ENCODE measurements at places on chromosomes 6 and 20.

GRCh38 chr20:3371754-3372153 is 35.7 kb downstream of the DNAAF9 start:
- no peak for DNase-seq

DNA sequence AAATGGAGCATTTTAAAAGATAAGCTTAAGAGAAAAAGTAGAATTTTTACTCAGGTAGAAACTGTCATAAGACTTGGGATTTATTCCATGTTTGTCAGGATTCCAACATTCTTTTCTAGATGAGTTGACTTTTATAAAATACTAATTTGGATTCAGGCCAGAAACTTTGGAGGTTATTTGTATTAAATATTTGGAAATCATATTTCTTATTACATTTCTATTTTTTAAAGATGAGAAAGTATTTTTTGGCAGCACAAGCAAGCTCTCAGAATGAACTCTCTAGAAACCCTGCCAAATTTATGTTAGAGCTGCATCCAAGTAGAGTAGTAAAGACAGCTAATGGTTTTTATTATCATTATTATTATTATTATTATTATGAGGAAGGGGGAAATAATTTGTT is 1014.9 kb upstream of the GJE1 start:
- no peak for DNase-seq

DNA sequence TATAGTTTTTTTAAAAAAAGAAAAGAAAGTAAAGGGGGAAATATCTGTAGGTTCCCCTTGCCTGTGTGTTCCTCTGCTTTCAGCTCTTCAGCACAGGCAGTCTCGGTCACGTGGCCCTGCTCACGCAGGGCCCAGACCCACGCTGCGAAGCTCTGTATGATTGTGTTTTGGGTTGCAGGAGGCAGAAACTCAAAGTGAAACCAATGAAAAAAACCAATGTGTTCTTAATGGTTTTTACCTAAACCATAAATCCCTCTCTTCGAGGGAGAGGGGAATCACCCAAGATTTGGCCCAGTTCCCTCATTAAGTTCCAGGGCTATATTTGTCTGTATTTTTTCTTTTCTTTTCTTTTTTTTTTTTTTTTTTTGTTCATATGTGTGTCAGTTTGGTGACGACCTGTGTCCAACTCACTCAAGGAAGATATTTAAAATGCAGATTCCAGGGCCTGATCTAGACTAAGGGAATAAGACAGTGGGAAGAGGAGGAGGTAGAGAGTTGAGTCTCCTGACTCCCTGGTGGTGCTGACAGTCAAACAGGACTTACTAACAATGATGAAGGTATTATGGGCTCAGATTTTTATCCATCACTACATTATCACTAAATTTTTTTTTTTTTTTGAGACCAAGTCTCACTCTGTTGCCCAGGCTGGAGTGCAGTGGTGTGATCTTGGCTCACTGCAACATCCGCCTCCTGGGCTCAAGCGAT is 33.8 kb upstream of the RREB1 start:
- no peak for DNase-seq

- no peak for DNase-seq
Measured at GRCh38 chr20:22423190-22423832, 161.1 kb downstream of the FOXA2 start.

DNA sequence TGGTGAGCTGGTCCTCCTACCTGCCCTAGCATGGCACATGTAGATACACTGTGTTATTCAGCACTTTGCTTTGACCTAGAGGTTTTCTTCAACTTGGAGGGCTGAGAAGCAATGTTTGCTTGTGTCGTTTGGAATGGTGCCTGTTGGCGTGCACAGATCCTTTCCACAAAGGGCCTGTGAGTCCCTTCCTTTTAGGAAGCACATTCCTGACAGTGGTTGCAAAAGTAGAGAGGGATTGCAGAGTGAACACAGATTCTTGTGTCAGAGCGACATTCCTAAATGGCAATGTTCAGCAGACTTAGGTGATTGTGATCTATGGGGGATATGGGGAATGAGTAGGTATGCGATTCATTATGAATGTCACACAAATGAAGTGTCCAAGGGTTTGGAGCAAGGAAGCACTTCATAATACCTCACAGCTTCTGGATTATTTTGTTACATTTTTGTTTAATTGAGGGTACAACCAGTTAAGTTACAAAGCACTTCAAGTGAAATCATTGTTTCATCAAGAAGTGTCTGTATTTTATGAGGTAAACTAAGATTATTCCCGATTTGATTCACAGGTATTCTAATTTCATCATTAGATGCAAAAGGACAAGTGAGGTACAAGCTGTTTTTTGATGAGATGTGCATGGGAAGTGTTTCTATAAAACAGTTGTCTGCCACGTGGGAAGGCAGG is 713 bp upstream of the RNF144B start:
- DNase-seq = no peak

- no peak for DNase-seq
Measured at GRCh38 chr6:139343052-139343750, 31.2 kb downstream of the CITED2 start.

DNA sequence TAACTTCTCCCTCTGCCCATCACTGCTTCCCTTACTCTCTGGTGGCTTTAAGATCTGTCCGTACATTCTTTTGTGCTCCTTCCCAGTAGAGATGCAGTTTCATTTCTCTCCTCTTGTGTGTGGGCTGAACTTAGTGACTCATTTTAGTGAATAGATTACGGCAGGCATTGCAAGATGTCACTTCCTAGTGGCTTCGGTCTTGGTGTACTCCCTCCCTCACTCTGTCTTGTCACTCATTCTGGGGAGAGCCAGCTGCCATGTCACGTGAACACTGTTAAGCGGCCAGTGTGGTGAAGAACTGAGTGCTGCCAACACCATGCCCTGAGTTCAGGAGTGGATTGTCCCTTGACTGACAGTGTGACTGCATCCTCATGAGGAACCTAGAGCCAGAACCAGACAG is 115.9 kb downstream of the OTOR start:
- no peak for DNase-seq

DNA sequence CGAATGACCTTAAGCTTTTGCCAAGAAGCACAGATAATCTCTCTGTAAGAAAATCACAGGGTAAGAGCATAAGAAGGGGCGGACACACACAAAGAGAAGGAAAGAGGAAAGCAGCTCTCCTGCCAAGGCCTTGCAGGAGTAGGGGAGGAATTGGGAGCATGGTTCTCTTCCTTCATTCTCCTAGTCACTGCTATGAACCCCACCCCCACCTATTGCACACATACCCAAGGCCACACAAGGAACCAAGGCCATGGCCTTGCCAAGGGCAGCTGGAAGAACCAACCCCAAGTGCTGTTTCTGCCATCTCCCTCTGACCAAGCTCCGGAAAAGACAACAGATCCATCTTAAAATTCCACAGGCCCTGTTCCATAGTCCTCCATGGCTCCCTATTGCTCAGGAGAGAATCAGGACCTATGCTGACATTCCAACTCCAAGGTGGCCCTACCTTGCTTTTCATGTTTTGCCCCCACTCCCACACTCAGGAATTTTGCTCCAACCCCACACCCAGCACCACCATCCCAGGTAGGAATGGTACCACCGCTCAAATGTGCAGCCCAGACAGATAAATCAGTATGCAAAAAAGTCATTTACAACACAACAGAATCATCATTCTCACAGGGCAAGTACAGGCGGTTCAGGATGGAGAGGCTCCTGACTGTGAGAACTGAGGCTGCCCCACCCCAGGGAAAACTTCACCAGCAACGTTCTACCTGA is 31.3 kb downstream of the TRAM2 start:
- no peak for DNase-seq

DNA sequence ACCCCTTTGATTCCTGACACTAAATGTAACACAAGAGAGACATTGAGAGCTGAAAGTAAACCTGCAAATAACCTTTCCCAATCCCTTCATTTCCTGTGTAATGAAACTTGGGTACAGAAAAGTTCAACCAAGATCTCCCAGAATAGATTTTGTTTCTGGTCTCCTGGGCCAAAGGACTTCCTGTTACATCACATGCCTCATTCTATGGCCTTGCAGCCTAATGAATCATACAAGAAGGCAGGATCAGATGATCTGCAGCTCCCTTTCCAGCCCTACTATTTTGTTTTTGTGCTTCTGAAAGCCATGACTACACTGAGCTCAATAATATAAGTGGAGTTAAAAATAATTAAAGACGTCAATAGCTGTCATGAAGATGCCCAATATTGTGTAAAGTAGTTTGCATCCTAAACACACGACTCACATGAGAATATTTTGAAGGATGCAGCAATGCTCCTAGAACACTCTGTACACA is 73.4 kb upstream of the NOX3 start:
- DNase-seq = no peak

DNA sequence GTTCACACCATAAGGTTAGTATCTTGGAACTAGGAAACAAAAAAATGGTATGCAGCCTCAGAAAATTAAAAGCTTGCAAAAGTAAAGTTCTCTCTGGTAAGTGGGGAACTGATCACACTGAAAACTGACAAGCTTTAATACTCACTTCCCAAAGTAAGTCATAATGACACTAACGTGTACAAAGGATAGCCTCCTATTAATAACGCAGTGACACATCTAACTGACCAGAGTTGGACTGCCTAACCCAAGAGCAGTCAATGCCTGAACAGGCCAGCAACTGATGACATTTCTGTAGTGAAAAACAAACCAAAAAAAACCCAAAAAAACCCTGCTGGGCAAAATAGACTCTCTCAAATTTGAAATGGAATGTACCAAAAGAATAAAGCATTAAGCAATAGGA is 30.7 kb downstream of the CHD6 start:
- DNase-seq = no peak

- no peak for DNase-seq
Measured at GRCh38 chr20:17967521-17968365, 851 bp downstream of the SNX5 start.

GRCh38 chr6:107695061-107695720 is 128.9 kb downstream of the SCML4 start:
- no peak for DNase-seq

- no peak for DNase-seq
Measured at GRCh38 chr6:25899580-25900408, 25.8 kb upstream of the SLC17A3 start.

- no peak for DNase-seq
Measured at GRCh38 chr6:13579911-13580310, 5.5 kb downstream of the SIRT5 start.

DNA sequence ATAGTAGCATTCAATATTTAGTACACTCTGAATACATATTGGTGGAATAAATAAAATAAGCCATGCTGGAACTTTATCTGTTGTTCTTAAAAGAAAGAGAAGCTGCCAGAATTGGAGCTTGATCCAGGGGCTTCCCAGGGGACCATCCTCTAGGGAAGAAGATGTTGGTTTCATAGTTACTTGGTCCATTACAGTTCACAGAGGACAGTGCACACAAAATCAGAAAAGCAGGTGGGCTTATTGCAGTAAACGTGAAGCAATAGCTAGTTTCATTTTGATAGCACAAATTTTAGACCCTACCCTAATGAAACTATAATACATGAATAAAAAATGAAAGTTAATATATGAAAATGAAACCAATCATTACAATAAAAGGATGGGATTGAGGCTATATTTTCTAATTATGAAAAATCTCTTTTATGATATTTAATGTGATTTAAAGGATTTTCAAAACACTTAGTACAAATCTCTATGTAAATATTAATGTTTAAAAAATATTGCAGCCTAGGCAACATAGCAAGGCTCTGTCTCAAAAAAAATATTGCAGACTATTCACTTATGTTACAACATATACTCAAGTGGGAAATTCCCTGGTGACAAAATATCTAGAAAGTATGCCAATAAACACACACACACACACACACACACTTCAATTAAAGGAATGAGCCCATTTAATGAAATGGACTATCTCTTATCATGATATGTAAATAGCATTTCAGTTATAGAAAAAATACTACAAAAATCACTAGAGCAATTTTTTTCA is 227.0 kb upstream of the MARCKS start:
- DNase-seq = no peak

DNA sequence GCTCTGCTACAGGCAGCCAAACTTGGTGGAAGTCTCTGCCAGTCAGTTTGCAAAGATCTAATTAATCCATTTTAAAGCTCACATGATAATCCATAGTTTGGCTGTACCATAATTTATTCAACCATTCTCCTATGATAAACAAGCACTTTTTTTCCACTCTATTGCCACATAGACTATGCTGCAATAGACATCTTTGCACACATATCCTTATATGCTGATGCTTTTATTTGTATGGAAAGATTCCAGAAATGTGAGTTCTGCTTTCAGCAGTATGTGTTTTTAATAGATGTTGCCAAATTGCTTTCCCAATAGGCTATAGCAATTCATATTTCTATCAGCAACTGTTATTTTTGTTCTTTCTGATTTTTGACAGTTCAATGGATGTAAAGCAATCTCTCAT is 628.0 kb downstream of the KIF16B start:
- DNase-seq = no peak

DNA sequence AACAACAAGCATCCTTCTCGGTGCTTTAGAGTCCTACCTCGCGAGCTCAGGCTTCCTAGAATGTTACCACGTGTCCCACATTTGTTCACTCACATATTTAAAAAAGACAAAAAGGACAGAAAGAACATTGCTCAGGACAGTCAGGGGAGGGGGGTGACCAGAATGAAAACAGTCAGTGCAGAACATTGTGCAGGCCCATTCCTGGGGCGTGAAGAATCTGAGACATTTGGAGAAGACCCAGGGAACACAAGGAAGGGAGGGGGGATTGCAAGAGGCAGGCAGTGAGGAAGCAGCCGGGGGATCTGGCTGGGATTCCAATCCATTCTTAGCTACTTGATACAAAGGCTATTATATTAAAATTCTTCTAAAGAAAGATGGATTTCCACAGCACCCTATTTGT is 270.4 kb upstream of the CITED2 start:
- no peak for DNase-seq

- DNase-seq = no peak
Measured at GRCh38 chr6:158410784-158411183, 98.5 kb downstream of the TULP4 start.

DNA sequence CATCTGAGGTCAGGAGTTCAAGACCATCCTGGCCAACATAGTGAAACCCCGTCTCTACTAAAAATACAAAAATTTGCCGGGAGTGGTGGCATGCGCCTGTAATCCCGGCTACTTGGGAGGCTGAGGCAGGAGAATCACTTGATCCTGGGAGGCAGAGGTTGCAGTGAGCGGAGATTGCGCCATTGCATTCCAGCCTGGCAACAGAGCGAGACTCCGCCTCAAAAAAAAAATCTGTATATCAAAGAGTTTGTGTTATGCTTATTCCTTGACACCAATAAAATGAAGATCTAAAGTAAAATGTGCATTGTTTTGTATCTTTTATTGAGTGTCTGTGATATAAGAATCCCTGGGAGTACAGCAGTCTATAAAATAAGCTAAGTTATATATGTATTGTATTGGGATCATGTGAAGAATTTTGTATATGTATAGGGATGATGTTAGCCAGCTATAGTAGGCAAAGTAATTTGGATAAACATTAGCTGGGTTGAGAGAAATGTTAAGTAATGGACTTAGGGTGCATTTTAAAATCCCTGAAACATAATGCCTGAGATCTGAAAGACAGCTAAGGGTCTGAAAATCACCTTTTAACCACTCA is 10.9 kb downstream of the TBP start:
- no peak for DNase-seq

Measured in NCI-H460 (cell line).